ENCODE measurements at places on chromosomes 5 and 9. TPM values are rescaled to one million over a fixed set of nuclear protein-coding genes. Genes with fewer than 3 reads are reported as not detected.

Gene SPATA31C2
- polyA plus RNA-seq = not detected

Gene AQP7
- 2.1 TPM for polyA plus RNA-seq

Gene PDLIM4
- 52.8 TPM for polyA plus RNA-seq

Gene TERT
- polyA plus RNA-seq = not detected

Gene ADAMTS13
- polyA plus RNA-seq = 3.8 TPM

Gene PCDHGB4
- polyA plus RNA-seq = 2.6 TPM

Gene HTR4
- not detected for polyA plus RNA-seq

GRCh38 chr5:21159510-21160059 lies 1171.6 kb upstream of the CDH18 start:
- DNase-seq = no peak

DNA sequence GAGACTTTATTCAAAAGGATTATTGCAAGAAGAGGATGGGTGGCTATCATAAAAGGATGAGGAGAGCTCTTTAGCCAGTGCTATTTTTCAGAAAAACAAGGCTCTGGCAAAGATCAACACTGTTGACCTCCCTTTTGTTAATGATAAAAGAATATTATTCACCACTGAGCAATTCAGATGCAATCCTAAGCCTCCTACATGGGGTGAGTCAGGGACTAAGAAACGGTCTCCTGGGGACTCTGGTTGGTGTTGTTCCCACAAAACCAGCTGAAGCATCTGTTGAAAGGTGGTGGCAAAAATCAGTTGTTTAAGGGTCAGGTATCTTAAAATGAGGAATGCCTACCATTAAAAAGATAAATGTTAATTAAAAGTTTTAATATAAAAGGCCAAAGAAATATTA lies 7.7 kb upstream of the GCNT1 start:
- no peak for DNase-seq

DNA sequence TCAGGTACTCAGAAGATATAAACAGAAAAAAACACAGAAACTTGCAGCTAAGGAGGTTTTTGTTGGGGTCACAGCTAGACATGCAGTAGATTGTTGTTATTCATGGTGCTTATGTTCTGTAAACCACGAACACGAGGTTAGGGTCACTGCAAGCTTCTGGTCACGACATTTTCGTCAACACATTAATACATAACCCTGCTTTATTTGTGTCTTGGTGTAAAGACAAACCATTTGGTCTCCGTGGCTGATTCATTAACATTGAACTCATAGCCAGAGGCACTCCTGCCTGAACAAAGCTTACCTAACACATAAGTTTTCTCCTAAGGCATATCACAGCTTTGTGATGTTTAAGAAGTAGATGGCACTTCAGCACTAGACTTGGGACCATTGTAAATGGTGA lies 16.9 kb downstream of the TEK start:
- DNase-seq = no peak

GRCh38 chr9:137054932-137055384 lies 1.1 kb upstream of the ENTPD2 start:
- no peak for DNase-seq

GRCh38 chr5:110053205-110053604 lies 363.5 kb downstream of the MAN2A1 start:
- no peak for DNase-seq

DNA sequence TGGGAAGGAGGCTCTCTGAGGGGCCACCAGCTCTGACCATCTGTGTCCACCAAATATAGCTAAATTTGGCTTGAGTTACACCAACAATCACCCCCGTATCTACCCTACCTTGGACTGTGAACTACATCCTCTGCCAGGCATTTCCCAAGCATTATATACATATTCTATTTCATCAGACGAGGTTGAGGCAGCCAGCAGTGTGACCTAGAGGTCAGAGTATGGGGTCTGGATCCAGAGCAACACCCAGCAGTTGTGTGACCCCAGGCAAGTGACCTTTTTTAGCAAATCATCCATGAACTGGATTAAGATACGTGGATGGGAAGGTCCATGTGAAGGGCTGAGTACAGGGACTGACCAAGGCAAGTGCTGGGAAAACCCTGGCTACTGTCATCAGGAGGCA lies 180.6 kb downstream of the HSPA4 start:
- no peak for DNase-seq

GRCh38 chr5:6858419-6858818 lies 145.2 kb downstream of the TENT4A start:
- DNase-seq = no peak

DNA sequence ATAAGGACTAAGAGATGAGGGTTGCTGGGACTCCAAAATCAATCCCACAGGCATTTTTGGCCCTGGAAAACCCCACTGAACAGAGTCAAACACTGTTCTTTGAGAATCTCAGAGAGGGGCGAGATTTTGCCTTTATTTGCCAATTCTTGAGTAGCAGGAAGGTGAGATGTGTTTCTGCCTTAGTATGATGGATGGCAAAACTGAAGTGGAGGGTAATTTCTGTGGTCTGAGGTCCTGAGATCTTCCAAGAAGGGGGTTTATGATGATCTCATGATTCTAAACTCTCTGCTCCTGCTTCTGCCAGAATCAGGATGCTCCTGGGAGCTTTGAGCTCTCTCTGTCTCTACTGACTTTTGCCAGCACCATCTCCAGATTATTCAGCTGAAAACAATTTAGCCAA lies 174.8 kb upstream of the CLINT1 start:
- DNase-seq = no peak

DNA sequence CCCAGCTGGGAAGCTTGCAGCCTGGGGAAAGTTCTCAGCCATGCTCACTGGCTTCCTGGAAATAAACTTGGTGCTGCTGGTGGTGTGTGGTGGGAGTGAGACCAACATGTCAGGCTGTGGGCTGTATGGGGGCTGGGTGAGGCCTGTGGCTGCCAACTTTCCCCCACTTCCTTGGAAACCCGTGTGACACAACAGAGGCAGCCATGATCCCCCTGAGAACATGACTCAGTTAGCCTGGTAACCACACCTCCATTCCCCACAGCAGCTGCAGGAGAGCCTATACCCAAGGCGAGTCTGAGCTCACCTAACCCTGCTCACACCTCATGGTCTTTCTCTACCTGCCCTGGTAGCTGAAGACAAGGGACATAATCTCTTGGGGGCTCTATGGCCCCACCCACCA lies 72.7 kb upstream of the RGMB start:
- DNase-seq = no peak

DNA sequence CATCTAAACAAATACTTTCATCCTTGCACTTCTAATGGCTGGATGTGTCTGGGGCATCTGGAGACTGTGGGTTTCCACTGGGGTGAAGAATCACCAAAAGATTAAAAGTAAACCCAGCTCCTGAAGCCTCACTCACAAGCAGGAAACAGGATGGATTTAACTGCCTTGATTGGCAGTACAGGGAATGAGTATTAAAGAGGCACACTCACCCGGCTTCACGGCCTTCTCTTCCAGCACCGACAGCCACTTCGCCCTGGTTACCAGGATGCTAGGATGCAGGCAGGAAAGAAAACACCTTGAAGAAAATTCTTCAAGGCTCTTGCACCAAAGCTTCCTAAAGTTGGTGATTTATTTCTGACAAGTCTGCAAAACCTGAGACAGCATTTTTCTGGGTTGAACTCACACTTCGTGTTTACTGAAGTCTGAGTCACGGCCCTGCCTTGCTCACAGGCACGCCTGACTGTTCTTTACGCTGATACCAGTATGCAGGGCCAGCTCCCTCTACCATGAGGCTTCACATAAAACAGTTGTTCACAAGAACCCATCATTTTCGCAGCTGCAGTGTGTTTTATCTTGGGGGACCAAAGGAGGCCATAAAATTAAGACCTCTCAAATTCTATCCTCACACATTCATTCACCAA lies 56.5 kb upstream of the ZNF354A start:
- DNase-seq = no peak

- DNase-seq = no peak
Measured at GRCh38 chr9:75002422-75003023, 25.6 kb downstream of the CARNMT1 start.

- no peak for DNase-seq
Measured at GRCh38 chr5:136000932-136001331, 27.9 kb upstream of the TGFBI start.

GRCh38 chr5:176162198-176162597 lies 76.0 kb upstream of the SIMC1 start:
- no peak for DNase-seq

DNA sequence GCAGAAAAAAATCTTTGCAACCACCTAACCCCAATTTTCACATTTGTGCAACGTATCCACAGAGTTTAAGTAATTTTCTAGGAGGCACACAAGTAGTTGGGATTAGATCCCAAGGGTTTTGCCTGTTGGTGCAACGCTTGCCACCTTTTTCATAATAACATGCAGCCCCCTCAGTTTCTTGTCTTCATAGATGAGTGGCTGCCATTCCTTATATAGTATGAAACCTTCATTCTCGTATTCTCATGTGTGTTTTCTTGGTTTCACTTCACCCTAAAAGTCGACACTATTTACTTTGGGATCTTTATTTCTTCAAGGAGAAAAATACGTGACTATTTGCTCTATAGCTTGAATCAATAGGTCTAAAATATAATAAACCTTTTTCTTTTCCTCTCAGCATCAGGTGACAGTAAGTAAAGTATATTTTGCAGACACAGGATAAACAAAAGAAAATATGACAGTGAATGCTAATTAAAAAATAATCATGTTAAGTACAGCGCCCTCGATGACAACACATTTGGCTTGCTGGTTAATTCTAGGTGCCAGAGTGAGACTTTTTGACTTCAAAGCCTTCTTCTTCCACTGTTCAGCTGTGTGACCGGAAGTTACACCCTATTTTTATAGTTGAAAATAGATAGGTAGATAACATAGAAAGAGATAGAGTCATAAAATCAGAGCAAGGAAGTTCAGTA lies 342.8 kb upstream of the CCNG1 start:
- DNase-seq = no peak

DNA sequence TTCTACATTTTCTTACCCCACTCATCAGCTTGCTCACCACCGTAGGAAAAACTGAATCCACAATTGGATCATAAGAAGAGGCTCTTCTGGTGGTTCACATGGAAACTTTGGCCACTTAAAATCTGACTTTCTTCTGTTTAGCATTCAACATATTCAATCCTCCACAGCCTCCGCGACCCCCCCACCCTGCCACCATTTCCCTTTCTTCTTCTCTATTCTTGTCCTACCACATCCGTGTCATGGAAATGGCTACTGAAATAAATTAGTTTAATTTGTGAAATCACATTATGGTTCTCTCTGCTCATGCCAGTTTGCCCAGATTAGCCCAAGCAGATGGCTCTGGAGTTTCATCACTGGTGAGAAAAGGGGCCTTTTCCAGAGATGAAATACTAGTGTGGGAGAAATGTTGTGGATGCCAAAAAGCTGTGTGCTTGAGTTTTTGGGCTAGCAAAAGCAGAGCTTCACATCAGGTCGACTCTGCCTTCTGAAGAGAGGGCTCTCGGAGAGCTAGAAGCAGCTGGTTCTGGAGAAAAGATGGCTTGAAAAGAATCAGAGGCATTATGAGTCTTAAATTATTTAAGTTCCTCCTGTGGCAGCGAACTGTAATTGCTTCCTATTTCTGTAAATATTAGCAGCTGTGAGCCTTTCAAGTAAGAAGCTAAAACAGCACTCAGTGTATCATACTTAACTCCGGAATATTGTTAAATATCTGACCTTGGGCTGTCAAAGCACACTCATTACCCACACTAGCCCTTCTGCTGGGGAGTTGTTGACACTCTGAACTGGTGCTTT lies 107.1 kb downstream of the MAT2B start:
- no peak for DNase-seq

DNA sequence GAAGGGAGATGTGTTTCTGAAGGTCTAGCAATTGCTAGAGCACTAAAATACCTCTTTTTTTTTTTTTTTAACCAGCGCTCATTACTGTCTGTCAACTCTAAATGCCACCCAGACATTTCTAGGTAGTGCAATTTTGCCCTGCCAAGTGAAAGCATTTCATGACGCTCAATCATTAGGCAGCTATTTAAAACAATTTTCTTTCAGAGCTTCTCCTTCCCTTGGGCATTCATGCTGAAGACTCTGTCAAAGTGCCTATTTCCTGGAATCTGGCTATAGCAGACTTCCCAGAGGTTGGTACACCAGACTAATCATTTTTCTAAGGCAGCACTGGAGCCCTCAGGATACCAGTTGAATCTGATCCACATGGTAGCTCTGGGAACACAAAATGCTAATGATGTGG lies 97.0 kb upstream of the ANKRD55 start:
- DNase-seq = no peak

DNA sequence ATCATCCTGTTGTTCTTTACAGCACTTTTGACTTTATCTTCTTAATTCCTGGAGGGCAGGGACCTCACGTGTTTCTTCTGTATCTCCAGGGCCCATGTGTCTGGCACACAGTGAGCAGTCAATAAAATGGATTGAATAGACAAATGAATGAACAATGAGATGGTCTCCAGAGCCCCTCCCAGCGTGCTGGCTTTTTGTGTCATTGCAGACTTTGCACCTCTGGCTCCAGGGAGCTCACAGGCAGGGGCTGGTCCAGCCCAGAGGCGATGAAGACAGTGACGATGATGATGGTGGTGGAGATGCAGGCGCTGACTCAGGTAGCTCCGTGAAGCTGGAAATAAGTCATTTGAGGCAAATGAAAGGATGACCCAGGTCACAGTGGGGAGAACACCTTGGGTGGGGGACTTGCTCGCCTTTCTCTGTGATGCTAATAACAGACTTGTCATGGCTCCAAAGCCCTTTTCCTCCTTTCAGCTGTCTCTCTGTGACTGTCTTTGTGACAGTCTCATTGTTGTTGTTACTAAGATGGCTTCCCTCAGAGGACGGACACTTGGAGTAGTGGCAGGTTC lies 30.4 kb upstream of the FABP6 start:
- peak; percentile 15 for DNase-seq
